ENCODE measurements at places on chromosomes 7 and 10.

DNA sequence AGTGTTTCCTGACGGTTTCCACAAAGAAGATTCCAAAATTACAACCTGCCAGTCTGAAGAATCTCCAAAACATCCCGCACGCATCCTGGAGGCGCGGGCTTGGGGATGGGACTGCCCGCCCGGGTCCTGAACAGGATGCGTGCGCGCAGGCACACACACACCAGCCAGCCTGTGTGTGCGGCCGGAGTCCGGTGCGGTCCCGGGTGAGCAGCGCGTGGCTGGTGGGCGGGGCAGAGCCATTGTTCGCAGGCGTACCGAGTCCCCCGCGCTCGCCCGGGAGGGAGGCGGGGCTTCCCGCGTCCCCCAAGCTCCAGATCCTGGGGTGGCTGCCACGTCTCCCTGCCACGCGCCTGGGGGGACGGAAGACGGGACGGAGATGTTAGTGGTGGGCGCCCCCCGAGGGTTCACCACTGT is 675 bp upstream of the SCD start:
- DNase-seq, result peak; percentile 65

DNA sequence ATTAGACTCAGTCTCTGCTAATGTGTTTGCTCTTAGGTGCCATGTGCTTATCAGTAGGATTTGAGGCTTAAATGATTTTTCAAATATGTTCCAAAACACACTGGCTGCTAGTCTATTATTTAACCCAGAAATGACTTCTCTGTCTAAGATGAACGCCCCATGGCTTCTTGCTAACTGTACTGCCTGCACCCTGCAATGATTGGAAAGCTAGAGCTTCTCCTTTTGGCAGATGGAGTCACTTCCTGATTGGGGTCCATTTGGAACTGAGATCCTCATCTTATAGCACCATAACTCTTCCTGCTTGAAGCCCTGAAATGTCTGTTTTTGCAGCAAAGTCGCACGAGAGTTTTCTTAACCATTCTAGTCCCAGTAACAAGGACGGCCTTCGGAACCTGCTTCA is 186.5 kb upstream of the ADO start:
- no peak for DNase-seq

GRCh38 chr10:123559823-123560092 is 106.4 kb upstream of the GPR26 start:
- DNase-seq, result no peak

DNA sequence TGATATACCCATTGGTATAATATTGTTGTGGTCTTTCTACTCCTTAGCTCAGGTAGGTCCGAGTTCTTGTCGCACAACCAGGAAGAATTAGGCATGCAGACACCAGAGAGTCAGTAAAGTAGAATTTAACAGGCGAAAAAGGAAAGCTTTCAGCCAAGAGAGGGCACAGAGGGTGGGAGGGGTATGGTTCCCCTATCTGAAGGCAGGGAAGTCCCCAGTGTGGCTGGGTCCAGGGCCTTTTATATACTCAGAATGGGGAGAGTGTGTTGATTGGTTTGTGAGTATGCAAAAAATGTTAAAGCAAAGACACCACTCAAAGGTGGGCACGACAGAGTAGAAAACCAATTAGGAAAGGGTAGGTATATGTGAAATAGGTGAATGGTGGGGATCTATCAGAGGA is 53.9 kb downstream of the IMMP2L start:
- no peak for DNase-seq

- DNase-seq, result no peak
Observed at GRCh38 chr7:10022957-10023356, 950.7 kb upstream of the PHF14 start.

- DNase-seq, result no peak
Observed at GRCh38 chr7:129588268-129588667, 23.3 kb upstream of the NRF1 start.

DNA sequence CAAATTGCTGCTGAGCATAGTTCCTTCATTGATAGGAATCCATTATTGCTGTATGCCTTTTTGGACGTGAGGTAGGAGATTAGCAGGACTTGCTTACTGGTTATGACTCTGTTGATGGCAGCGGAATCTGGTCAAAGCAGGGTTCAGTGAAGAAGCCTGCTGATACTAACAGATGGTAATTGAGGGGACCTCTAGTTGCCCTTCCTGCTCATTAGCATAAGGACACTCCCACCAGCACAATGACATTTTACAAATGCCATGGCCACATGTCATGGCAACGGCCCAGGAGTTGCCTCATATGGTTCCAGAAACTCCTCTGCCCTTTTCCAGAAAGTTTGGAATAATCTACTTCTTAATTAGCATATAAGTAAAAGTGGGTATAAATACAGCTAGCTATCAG is 417.5 kb downstream of the CDC14C start:
- no peak for DNase-seq

- DNase-seq, result no peak
Observed at GRCh38 chr7:47651355-47652317, 69.7 kb upstream of the TNS3 start.

GRCh38 chr10:111967116-111967515 is 216.4 kb downstream of the GPAM start:
- DNase-seq, result no peak

GRCh38 chr7:108454674-108455550 is 1.3 kb downstream of the NRCAM start:
- DNase-seq, result no peak

DNA sequence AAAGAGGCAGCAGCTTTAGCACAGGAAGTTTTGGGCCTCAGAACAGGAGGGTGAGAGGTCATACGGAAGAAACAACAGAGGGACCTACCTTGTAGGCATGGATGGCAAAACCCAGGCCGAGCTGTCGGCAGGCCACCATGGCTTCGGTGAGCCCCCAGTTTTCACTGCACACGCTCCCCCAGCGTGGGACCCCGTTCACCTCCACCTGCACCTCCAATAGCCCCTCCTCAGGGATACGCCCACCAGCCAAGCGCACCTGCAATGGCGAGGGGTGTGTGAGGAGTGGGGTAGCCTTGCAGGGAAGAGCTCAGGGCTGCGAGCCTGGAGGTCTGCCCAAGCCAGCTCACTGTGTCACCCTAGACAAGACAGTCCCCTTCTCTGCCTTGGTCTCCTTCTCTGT is 11.3 kb downstream of the LOXL4 start:
- no peak for DNase-seq

DNA sequence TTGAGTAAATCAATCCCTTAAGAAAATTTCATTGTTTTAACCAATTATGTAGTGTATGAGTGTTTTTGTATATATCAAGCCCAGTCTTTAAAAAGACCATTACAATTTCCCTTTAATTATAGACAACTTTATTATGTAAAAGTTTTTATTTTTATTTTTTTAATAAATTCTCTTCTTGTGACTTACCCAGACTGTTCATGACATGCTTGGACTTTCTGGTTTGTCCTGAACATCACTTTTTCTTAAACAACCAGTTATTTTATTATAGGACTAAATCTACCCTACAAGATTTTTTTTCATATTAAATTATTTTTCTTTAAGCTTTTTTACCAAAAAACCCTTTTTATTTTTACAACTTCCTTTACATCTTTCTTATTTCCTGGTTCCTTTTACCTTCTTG is 410.4 kb downstream of the ATRNL1 start:
- no peak for DNase-seq

Data from stimulated activated CD4-positive, alpha-beta T cell treated with anti-CD3 and anti-CD28 coated beads, Interleukin-4, amount 100 ng/mL, for 4 hours (primary cell).